NCI-H2029 (cell line): ENCODE measurements at places on chromosomes 12 and 14.

DNA sequence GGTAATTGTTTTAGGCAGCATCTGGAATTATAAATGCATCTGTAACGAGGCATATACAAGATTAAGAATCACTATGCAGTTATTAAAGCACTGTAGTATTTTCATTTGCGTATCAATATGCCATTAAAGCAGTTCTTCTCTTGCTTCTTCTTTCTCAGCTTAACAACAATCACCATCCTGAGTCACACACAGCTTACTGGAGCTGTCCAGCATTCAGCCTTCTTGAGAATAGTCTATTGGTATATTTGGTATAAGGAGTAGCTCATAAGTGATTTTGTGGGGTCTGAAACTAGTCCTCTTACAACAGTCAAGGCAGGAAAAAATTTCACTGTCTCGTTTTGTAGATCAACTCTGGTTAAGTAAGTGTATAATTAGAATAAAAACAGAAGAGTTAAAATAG lies 523.0 kb upstream of the FOXG1 start:
- DNase-seq: no peak

- no peak for DNase-seq
These were observed 7.3 kb downstream of the FKBP11 start for GRCh38 chr12:48917857-48918537.

DNA sequence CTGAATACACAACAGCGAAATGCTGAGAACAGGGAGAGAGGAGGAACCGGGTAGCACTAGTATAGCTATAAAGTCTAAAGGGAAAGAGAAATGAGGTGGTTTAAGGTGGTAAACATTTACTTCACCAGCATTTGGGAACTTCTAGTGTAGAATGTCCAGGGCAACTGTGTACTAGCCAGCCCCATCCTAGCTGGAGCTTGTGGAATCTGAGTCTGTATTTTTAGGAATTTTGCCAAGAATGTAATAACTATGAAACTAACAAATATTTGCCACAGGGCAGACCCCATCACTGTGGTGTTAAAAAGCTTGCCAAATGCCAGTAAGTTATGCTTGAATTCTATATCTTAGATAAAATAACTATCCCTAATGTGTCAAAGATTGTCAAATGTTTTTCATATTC lies 398.9 kb upstream of the MIS18BP1 start:
- no peak for DNase-seq

- peak; percentile 46 for DNase-seq
These were observed 16.9 kb upstream of the PPP4R4 start for GRCh38 chr14:94157197-94157596.

DNA sequence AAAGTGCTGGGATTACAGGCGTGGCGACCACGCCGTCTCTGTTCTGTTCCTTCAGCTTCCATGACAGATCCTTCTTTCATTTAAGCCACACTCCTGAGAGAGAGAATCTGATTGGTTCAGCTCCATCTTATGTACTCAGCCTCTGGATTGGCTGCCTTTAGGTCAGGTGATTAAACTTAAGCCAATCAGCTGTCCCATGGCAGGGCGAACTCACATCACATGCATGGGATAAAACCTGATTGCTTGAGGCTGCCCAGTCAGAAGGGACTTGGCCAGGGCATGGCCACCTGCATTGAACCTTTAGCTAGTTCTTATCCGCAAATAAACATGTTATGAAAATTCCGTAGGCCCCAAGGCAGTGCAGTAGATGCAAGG lies 274.2 kb downstream of the SUDS3 start:
- DNase-seq: no peak

GRCh38 chr12:45688183-45688582 lies 41.3 kb upstream of the ARID2 start:
- no peak for DNase-seq

GRCh38 chr12:26017484-26018211 lies 59.2 kb downstream of the RASSF8 start:
- no peak for DNase-seq

GRCh38 chr14:54197369-54197768 lies 199.4 kb upstream of the CDKN3 start:
- DNase-seq: no peak

- no peak for DNase-seq
These were observed 23.7 kb downstream of the ANKRD9 start for GRCh38 chr14:102485693-102486512.

- no peak for DNase-seq
These were observed 21.7 kb downstream of the STYK1 start for GRCh38 chr12:10652192-10652591.

- DNase-seq: no peak
These were observed 199.0 kb downstream of the LRFN5 start for GRCh38 chr14:41805633-41806032.

GRCh38 chr14:100467939-100468338 lies 119.3 kb downstream of the BEGAIN start:
- DNase-seq: no peak
